Fibroblast of skin of right quadriceps (primary cell): ENCODE measurements at places on chromosomes 6 and 20.
A peak's percentile ranks its signal among the peaks of the same experiment; 100 is the strongest.

- DNase-seq: peak; percentile 92
Measured at GRCh38 chr20:59010995-59011873, 4.2 kb upstream of the CTSZ start.

GRCh38 chr20:10352934-10353824, 80.8 kb downstream of the MKKS start:
- peak; percentile 26 for DNase-seq

GRCh38 chr6:166996406-166996805, 2.8 kb upstream of the CEP43 start:
- peak; percentile 66 for DNase-seq

- peak; percentile 28 for DNase-seq
Measured at GRCh38 chr20:47233333-47234188, 122.9 kb downstream of the ZMYND8 start.

DNA sequence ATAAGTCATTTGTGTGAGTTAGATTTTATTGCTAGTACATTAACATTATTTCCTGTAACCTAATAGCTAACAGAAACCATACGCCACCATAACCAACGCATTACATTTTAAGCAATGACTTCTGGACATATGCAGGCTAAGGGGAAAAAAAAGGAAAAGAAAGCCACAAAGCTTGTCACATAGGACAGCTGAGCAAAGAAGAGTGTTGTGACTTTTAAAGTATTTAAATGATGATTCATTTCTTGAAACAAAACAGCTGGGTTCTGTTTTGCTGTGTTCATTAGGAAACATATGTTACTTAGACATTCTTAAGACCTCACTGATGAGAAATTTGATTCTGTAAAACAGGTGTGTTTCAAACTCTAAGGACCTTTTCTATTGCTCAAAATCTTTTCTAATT, 171.4 kb downstream of the COL9A1 start:
- DNase-seq: peak; percentile 57

DNA sequence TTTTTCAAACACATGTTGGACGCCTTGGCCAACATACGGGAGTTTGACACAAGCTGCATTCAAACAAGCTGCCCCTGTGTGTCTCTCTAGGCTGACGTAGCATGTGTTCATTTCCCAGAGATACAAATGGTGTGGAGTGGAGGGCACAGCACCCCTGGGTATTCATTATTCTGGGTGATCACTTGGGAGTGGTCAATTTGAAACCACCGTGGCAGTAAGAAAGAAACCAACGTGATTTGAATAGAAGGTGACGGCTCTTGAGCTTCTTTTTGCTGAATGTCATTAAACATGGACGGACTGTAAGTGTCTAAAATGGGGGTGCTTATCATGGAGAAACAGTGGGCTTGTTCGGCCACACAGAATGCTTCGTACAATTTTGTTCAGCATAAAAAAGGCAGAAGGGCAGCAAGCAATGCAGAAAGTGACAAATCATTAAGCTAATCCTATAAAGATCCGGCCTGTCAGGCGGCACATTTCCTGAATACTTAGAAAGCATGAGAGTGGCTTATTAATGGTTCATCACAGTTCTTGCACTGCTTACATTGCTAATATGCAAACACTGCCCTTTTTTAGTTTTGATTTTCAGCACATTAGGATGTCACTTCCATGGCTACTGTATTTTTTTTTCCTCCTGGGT, 1261.9 kb upstream of the CITED2 start:
- no peak for DNase-seq

DNA sequence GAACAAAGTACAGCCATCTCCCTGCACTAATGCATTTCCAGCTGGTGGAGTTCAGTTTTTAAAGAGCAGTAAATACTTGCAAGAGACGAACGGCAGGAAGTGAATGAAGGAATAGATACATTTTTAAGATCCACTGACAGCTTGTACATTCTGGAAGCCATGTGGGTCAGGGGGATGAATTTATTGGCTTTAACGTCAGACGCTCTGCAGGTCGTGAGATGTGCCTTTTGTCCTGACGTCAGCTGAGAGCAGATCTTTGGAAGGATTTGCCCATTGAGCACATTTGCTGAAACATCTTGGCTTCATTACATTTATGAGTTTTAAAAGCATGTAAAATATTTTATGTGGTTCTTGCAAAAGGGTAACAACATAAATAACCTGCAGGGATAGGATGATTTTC, 29.5 kb upstream of the SALL4 start:
- DNase-seq: peak; percentile 92

GRCh38 chr6:71294121-71294523, 5.5 kb downstream of the OGFRL1 start:
- DNase-seq: peak; percentile 66

GRCh38 chr6:29478740-29479139, 9.0 kb downstream of the MAS1L start:
- DNase-seq: no peak

DNA sequence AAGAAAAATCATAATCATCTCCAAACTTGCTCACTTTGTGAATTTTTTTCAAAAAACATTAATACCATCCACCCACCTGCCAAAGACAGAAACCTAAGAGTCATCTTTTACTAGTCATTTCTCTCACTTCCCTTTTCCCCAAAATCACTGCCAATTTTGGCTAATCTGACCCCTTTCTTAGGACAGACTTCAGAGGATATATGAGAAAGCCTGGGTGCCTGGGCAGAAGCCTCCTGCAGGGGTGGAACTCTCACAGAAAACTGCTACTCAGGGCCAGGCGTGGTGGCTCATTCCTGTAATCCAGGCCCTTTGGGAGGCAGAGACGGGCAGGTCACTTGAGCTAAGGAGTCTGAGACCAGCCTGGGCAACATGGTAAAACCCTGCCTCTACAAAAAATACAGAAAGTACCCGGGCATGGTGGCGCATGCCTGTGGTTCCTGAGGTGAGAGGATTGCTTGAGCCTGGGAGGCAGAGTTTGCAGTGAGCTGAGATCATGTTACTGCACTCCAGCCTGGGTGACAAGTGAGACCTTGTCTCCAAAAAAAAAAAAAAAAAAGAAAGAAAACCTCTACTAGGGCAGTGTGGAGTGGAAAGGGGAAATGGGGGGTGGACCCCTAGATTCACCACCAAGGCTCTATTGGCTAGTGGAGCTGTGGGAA, 3.8 kb downstream of the DEK start:
- DNase-seq: peak; percentile 36

GRCh38 chr6:127207591-127208120, 59.0 kb upstream of the RNF146 start:
- peak; percentile 71 for DNase-seq

DNA sequence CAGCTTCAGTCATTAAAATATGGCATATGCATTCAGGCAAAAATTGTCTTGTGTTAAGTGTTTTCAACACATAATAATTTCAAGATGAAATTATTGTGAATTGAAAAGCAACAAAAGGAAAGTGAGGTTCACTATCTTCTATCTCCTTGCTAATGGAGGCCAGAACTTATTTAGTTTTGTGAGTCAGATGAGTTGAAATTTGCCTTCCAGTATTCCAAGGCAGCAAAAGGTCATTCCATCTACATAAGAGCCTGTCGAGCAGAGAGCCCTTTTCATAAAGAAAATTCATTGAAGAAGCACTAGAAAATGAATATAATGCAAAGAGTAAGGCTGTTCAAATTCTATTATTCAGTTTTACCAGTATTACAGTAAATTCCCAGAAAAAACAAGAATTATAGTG, 274.3 kb downstream of the PLCB1 start:
- DNase-seq: no peak

DNA sequence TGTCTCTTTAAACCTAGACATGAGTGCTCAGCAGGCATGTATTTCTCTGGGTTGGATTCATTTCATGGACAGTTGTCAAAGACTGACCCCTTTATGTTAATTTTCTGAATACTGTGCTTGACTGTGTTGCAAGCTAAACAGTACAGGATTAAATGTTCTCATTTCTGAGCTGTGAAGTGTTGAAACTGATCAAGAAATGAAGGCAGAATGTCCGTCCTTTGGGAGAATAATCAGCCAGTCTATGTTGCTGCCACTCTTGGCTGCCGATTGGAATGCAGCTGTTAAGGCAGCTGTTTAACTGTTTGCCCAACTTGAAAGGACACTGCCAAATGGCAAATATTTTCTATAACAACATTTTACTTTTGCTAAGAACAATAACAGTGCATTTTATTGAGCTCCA, 87.3 kb downstream of the CEP57L1 start:
- no peak for DNase-seq

GRCh38 chr6:114608091-114608490, 265.3 kb upstream of the HS3ST5 start:
- no peak for DNase-seq

- DNase-seq: peak; percentile 87
Measured at GRCh38 chr6:71333697-71334096, 45.1 kb downstream of the OGFRL1 start.

GRCh38 chr6:45072016-45072415, 256.1 kb upstream of the RUNX2 start:
- no peak for DNase-seq

GRCh38 chr20:62816031-62816883, 593 bp upstream of the COL9A3 start:
- no peak for DNase-seq

DNA sequence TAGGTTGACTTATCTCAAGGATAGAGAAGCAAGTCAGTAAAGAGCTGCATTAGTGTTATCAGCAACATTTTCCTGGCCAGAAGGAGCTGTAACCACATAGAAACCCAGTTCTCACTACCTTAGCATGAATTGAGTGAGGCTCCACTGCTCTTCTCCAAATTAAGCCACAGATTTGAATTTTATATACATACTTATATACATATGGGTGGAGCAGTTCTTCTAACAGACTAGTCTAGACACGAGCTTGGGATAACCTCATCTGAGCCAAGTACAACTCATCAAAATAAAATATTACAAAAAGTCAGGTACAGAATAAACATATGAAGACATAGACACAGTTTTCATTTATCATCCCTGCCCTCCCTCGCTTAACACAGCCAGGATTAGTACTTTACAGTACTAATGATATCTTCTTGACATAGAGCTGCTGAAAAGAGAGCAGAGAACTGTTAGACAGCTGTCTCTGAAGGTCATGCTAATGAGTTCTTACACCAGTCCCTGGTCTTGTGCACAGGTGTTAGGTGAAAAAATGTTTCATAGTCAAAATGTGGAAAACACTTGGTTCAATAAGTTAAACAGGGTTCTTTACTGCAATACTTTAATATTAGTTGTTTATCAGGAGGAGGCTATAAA, 147.4 kb upstream of the HTR1E start:
- no peak for DNase-seq
